ENCODE measurements at places on chromosomes 7 and 10.
A peak's percentile ranks its signal among the peaks of the same experiment; 100 is the strongest.

GRCh38 chr10:74677951-74678350 lies 148.4 kb upstream of the KAT6B start:
- DNase-seq = no peak

DNA sequence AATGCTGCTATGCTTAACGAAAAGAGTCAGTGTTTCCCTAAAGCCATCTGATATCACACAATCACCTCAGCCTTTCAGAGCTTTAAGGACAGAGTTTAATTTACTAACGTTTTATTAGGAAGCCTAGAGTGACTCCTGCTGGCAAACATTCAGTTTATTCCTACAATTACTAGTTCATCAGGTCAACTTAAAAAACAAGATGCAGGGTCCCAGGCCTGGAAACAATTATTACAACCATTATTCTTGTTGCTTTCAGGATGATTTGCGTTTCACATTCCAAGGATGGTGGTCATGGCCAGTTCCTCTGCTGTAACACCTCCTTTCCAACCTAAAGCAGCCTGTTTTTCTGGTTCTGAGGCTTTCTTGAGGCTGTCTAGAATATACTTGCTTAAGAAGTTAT lies 1.5 kb upstream of the FAM53B start:
- peak; percentile 78 for DNase-seq

- DNase-seq = no peak
These were observed 9.7 kb upstream of the SLC16A9 start for GRCh38 chr10:59719374-59719773.

GRCh38 chr7:127844165-127844564 lies 187.1 kb downstream of the LRRC4 start:
- DNase-seq = no peak

DNA sequence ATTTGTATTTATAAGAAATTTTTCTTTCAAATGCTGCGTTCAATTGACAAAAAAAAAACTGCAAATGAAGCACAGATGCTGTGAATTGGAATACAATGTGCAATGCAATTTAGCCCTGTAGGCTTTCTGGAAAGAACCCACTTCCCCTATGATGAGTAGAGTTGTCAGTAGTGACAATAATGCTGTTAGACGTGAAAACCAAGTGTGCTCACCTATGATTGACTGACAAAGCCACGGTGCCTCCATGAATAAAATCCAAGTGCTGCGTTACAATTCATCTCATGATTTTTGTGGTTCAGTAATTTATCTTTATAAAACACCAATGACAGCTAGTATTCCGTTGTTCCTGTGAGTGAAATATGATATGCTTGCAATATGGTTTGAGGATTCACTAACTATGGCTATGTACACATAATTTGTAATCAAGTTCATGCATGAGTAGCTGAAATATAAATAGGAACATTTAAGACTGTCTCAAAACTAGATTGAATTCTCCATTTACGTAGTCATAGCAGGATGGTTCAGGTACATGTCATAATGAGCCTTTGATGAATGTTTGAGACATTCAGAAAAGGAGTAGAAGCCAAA lies 1160.3 kb downstream of the CNTNAP2 start:
- no peak for DNase-seq

DNA sequence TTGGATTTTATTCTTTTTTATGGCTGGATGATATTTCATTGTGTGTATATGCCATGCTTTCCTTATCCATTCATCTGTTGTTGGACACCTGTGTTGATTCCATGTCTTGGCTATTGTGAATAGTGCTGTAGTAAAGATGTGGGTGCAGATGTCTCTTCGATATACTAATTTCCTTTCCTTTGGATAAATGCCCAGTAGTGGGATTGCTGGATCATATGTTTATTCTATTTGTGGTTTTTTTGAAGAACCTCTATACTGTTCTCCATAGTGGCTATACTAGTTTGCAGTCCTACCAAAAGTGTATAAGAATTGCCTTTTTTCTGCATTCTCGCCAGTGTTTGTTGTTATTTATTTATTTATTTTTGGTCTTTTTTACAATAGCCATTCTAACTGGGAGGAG lies 159.8 kb downstream of the WNT2 start:
- no peak for DNase-seq

GRCh38 chr7:85567983-85568382 lies 381.1 kb upstream of the SEMA3D start:
- DNase-seq = no peak

GRCh38 chr7:100882201-100882600 lies 7.3 kb downstream of the SRRT start:
- no peak for DNase-seq

DNA sequence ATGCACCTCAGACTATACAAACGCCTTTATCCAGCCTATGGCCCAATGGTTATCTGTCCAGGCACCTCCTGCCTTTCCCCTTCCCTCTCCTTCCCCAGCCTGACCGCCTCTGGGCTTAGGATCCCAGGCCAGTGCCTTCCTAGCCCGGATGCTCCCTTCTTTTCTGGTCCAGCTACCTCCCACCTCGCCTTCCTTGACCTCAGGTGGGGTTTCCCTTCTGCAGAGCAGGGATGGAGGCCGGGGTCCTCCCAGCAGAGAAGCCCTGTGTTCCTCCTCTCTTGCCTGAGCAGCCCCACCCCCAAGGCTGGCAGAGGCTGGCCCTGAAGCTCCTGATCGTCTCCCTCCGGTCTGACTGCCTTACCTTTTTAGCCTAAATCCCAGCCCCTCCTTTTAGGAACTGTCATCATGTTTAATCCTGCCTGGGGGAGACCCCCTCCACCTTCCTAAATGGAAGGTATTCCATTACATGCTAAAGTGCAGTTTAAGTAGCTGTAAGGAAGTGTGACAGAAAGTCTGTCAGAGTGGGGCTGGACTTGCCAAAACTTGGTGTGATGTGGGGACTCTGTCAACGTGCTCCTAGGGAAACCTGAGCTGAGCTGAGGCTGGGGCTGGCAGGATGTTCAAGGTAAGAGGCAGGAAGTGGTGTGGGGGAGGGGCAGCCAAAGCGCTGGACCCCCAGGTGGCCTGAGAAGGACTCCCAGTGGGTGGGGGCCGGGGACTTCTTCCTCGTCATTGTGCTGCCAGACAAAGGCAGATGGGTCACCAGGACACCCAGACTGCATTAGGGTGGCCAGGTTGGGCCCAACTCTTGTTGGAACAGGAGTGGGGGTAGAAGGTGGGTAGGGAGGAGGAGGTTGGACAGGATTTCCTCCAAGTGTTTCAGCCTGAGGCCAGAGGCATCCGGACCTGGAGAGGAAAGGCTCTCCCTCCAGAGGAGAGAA lies 39.5 kb downstream of the LBX1 start:
- DNase-seq = no peak

- no peak for DNase-seq
These were observed 16.4 kb downstream of the LRRC4 start for GRCh38 chr7:128014811-128015210.

DNA sequence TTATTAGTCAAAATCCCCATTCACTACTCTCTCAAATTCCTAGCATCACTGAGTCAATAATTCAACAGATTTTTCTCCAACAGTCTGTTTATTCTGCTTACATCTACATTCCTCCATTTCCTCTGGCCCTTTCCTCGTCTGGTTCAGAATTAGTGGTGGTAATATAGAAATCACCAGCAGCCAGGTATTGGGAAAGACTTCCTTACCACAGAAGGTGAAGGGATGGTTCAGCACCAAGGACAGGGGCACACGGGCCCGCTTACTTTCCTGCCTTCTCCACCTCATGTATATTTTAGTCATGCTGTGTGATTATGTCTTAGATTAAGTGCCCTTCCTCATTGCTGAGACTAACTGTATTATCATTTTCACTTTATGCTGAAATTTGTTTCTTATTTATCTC lies 70.4 kb upstream of the APBB1IP start:
- DNase-seq = peak; percentile 43

- DNase-seq = no peak
These were observed 96.6 kb downstream of the CCNY start for GRCh38 chr10:35432781-35433338.

DNA sequence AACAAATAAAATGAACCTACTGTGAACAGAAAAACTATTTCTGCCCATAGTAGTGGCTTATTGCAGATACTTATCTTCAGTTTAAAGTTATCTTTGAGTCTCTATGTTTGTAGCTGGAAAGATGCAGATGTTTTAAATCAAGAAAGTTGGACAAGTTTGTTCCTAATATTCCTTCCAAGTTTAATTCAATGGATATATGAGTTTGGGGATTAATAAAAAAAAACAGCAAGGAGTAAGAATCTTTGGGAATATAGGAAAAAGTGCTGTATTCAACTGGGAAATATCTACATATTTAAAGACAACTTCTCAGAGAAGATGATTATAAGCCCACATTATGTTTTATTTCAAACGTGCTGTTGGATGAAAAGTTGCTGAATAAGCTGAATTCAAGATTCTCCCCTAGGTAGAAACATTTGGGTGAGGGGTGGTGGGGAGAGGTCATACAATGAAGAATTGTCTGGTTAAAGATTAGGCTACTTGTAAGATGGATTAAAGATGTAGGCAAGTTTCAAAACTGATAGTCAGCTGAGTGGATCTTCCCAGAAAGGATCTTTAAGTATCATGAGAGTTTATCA lies 1135.2 kb downstream of the CNTNAP2 start:
- no peak for DNase-seq

- no peak for DNase-seq
These were observed 580.5 kb downstream of the NXPH1 start for GRCh38 chr7:9013940-9014339.

GRCh38 chr7:18693406-18693805 lies 197.9 kb downstream of the HDAC9 start:
- DNase-seq = no peak

DNA sequence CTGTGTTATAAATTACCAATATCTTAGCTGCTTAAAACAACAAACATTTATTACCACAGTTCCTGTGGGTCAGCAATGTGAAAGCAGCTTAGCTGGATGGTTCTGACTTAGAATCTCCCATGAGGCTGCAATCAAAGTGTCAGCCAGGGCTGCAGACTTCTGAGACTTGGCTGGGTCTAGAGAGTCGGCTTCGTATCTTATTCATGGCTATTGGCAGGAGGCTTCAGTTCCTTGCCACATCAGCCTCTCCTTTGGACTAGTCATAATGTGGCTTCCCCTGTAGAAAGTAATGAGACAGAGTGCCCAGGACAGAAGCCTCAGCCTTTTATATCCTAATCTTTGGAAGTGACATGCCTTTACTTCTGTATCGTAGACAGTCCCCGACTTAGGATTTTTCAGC lies 27.3 kb downstream of the RALA start:
- no peak for DNase-seq

- no peak for DNase-seq
These were observed 6.2 kb upstream of the PSTK start for GRCh38 chr10:122974023-122974422.

DNA sequence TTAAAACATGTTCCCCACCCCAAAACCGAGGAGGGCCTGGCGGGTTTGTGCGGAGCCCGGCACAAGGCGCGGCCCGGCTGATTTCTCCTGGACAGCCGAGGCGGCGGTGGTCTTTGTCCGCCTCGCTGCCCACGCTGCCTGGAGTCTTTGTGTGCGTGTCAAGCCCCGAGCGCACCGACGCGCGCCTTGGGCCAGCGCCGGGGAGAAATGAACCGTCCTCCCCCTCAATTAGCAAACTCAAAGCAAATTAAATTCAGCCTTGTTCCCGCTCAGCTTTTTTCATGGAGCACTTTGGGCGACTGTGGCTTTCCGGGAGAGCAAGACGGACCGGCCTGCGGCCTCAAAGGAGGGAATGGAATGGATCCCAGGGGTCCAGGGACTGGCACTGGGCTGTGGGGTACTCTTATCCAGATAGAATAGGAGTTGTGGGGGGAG lies 4.1 kb downstream of the EMX2 start:
- DNase-seq = no peak

- no peak for DNase-seq
These were observed 71.4 kb downstream of the INSIG1 start for GRCh38 chr7:155368894-155369600.

GRCh38 chr7:12633582-12633981 lies 53.9 kb upstream of the ARL4A start:
- no peak for DNase-seq

DNA sequence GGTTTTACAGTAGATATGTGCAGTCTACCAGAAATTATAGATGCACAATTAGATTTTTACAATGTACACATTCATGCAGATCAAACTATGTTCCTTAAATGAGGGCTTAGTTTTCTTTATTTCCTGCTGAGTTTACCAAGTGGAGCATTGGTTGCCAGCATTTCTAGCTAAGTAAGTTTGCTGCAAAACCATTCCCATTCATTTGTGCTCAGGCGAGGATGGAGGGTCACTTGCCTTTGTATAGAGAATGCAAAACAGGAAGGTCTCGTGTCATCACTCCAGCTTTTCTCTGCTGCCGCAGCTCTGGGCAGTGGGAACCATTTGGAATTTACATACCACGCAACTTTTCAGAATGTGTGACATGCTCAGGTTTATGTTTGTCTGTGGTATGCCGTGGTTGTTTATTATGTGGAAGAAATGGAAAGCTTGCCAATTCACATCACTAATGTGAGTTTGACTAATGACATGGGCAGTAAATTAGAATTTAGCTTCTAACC lies 198.6 kb downstream of the TRIL start:
- DNase-seq = no peak

DNA sequence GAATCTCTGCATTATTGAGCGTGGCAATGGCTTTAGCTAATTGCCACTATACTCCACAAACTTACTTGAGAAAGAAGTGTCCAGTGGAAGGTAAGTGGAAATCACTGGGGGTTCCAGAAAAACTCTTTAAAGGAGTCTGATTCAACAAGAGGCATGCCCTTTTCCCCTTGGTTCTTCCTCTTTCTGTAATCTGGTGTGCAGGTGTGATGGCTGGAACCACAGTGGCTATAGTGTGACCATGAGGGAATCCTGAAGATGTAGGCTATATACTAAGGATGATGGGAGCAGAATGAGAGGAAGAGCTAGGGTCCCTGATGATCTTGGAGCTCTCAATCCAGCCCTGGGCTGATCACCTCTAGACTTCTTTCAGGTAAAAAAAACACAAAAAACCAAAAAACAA lies 2.0 kb upstream of the CLEC2L start:
- DNase-seq = no peak

Data from CD14-positive monocyte (primary cell).